ENCODE measurements at places on chromosomes 1 and 21.

- DNase-seq: peak; percentile 23
These were observed 14.5 kb upstream of the C1orf141 start for GRCh38 chr1:67149179-67149770.

- no peak for DNase-seq
These were observed 72.7 kb downstream of the BACH1 start for GRCh38 chr21:29371464-29371863.

- DNase-seq: no peak
These were observed 132.3 kb downstream of the GLIS1 start for GRCh38 chr1:53606651-53607051.

GRCh38 chr1:218916720-218917119 lies 257.0 kb upstream of the LYPLAL1 start:
- DNase-seq: no peak

- DNase-seq: no peak
These were observed 36.5 kb downstream of the FHAD1 start for GRCh38 chr1:15283526-15283925.

DNA sequence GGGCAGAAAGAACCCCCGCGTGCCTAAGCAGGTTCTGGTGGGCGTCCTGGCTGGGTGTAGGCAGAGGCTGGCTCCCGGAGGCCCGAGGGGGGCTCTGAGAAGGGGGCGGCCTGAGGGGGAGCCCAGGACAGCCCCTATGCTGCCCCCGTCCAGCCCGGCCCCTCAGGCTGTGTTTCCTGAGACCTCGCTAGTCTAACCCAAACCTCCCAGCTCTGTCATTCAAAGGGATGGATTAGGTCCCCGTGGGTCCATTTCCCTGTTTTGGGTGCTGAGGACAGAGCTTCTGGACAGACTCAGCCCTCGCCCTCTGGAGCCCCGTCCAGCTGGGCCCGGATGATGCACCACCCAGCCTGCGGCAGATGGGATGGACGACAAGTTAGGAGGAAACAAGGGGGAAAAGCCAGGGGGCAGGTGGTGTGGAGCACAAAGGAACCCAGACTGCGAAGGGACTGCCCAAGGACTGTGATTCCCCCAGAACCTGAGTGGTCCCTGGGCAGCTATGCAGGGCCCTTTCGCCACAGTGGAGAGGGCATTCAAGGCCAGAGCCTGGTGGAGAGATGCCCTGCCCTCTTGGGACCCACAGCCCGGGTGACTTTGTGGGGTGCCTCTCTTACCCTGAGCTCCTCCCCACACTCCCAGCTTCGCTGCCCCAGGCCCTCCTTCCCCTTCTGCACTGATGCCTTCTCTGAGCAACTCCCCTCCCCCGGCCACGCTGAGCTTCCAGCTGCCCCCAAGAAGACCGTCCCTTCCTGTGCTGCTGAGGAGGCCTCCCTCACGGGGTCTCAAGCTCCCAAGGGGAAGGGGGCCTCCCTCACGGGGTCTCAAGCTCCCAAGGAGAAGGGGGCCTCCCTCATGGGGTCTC lies 2.8 kb downstream of the HES4 start:
- DNase-seq: no peak

GRCh38 chr21:38954588-38955004 lies 148.9 kb downstream of the ETS2 start:
- no peak for DNase-seq

- no peak for DNase-seq
These were observed 15.4 kb downstream of the CTXND2 start for GRCh38 chr1:150902346-150902745.

GRCh38 chr1:52530563-52531144 lies 22.2 kb downstream of the TUT4 start:
- DNase-seq: no peak

DNA sequence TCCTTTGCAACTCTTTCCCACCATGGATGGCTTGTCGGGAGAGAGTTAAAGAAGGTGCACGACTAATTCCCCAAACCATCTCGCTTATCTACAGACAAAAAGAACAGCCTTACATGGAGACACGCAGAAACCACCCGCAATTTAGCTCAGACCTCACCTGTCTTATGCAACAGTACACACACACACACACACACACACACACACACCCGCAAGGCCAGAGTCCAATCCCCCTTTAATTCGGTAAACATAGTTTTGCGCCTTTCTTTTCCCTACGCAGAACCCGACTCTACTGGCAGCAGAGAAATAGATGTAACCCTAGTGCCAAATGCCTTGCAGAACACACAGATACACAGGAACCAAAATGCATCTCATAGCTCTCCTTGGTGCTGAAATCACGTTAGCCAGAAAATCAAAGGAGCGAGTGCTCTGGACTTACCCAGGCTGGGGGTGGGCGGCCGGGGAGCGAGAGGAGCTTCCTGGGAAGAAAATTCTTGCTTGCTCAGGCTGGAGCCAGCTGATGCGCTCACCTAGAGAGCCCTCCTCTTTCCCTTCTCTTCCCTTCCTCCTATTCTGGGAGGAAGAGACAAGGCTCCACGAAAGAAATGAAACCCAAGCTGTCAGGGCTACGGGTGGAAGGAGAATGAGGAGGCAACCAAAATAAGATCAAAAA lies 470 bp downstream of the TNR start:
- no peak for DNase-seq

- peak; percentile 84 for DNase-seq
These were observed at the start of gene RNU5D-1 for GRCh38 chr1:44730741-44731512. TSS of gene RNU5D-1 (minus strand) at chr1:44731170.

- DNase-seq: no peak
These were observed 48.5 kb upstream of the OSBPL9 start for GRCh38 chr1:51568231-51568935.

DNA sequence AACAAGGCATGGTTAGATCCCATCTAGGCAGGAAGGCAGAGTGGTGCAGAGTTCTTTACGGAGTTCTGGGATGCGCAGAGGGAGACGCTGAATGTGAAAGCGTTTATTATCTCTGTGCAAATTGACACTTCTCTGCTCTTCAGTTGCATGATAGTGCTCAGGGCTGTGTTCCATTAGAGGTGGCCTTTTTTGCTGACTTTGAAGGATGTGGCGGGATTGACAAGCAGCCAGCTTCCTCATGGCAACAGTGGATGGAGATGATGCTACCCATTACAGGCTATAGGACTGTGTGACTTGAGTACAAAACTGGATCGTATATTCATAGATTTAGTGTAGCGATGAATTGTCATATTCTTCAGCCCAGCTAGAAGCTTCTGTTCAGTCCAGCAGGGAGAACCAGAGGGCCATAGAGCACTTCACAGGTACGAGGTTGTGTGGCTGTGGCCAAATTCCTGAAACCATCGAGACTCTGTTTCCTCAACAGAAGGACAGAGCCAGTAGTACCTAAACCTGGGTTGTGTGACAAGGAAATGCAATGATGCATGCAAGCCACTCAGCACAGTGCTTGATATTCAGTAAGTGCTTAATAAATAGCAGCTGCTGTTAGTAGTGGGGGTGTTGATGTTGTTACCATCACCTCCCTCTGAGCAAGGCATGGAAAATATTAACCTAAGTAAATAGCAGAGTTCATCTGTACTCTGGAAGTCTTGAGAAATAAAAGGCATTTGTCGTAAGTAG lies 430.0 kb upstream of the KAZN start:
- no peak for DNase-seq

- DNase-seq: no peak
These were observed 77.0 kb downstream of the MORN1 start for GRCh38 chr1:2314273-2314802.

DNA sequence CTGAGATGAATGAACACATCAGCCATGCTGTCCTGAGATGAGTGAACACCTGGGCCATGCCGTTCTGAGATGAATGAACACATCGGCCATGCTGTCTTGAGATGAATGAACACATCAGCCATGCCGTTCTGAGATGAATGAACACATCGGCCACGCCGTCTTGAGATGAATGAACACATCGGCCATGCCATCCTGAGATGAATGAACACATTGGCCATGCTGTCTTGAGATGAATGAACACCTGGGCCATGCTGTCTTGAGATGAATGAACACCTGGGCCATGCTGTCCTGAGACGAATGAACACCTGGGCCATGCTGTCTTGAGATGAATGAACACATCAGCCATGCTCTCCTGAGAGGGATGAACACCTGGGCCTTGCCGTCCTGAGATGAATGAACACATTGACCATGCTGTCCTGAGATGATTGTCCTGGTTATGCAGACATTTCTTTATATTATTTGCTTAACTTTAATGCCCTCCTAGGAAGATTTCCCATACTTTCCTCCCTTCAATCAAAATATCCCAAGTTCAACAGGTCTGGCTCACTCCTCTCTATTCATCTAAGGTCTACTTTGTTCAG lies 48.6 kb upstream of the COL6A1 start:
- no peak for DNase-seq

DNA sequence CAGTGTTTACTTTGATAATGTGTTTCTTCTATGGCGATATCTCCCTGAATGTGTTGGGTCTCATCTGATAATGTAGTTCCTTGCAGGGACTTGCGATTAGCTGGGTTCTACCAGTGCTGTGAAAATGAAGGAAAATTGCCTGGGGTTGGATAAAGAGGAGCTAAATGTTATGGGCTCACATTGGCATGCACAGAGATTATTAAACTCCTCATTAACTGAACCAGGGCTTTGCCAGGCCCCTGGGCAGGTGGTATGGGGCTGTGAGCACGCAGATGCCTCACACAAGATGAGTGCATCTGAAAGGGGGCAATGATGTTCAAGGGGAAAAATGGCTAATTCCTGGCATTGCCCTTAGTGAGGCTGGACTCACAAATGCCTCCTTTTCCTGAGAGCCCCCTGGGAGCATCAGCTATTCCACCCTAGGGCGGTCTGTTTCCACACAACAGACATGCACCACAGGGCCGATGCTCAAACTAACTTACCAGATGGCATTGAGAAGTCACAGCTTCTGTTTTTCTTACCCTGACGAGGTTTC lies 321.1 kb downstream of the SEC16B start:
- no peak for DNase-seq

DNA sequence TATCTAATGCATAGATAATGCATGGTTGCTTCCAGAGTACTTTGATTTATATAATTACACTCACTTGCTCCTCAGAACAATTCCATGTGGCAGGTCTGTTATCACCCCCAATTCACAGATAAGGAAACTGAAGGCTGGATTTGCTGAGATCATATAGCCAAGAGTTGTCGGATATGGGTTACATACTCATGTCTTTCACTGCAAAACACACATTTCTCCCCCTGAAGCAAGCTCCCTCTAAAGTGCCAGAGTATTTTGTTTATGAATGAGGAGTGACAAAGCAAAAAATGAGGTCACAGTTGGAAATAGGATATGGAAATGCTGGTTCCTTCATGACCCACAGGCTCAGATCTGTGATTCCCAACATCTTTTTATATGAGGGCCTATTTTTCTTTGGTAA lies 134.2 kb downstream of the ROR1 start:
- DNase-seq: no peak

GRCh38 chr1:64072089-64072793 lies 131.2 kb upstream of the UBE2U start:
- no peak for DNase-seq

GRCh38 chr1:10962483-10962882 lies 50.0 kb upstream of the TARDBP start:
- DNase-seq: no peak

DNA sequence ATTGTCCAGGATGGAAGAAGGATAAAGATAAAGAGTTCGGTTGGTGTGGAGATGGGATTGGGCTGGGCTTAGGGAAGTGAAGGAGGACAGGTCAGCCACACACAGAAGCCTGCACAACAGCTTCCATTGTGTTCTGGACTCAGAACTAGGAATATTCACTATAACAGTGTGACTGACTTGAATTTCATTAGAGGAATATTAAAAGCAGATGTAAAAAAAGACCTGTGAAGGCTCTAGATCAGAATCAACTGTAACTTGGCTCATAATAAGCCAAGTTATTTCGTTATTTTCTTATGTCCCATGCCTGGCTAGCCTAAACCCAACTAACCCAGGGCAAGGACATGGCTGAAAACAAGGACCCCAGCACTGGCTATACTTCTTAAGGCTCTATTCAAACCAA lies 56.6 kb upstream of the GPR88 start:
- DNase-seq: no peak

- no peak for DNase-seq
These were observed 75.9 kb downstream of the LRRC8C start for GRCh38 chr1:89708751-89709375.

DNA sequence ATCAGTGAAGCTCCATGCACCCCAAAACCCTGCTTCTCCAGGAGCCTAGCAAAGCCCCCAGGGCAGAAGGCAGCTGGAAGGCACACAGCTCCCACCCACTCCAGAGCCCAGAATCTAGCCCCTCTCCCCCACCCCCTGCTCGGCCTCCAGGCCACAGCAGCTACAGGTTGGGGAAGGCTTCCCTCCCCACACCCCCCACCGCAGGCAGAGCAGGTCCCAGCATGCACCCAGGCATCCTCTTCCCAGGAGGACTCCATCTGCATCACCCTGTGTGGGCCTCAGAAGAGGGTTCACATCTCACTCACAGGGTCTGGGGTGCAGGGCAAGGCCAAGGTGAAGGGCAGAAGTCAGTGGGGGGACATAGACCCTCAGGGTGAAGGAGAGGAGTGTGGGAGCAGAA lies 719 bp downstream of the S100A14 start:
- DNase-seq: no peak

Data from activated B cell treated with CpG ODN at 0.5 μM for 24 hours (primary cell).